ENCODE measurements at places on chromosomes 3 and 15.

DNA sequence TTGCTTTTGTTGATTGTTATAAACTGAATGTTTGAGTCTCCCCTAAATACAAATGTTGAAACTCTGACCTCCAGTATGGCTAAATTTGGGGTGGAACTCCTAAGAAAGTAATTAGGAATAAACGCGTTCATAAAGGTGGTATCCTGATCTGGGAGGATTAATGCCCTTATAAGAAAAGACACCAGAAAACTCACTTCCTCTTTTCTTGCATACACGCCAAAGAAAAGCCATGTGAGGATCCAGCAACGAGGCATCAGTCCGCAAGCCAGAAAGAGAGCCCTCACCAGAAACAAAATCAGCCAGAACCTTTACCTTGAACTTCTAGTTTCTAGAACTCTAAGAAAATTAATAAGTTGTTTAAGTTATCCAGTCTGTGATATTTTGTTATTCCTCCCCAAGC lies 37.4 kb upstream of the AZI2 start:
- ATAC-seq, result no peak

- ATAC-seq, result no peak
Observed at GRCh38 chr3:129308636-129309035, 30.0 kb downstream of the HMCES start.

GRCh38 chr3:119293871-119294695 lies at the start of gene ARHGAP31:
TSS of gene ARHGAP31 (plus strand) at chr3:119294383. CDS start at chr3:119294905, 522 bp downstream.
- peak; percentile 74 for ATAC-seq

DNA sequence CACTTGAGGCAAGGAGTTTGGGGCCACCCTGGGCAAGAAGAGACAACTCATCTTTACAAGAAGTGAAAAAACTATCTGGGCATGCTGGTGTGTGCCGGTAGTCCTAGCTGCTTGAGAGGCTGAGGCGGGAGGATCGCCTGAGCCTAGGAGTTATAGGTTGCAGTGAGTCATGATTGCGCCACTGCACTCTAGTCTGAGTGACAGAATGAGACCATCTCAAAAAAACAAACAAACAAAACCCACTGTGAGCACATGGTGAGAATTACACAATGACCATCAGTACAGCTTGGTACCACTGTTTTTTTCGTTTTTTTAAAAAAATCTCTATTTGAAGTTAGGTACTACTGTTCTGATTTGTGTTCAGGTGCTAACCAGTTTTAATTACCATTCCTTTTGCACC lies 13.6 kb downstream of the VPS39 start:
- ATAC-seq, result no peak

DNA sequence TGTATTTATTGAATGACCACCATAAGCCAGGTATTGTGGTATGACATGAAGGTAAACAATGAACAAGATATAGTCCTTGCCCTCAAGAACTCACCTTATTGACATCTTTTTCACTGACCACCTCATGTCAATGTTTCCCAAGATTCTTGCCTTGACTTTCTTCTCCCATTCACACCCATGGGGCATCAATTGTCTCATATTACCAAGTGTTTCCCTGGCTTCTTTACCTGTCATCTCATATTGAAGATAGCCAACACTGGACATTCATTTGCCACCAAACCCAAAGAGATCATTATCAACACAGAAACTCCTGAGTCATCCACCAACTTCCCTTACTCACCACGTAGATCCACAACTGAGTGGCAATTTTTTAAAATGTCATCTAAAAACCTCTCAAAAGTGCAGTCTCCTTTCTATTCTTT lies 2.2 kb downstream of the EFHB start:
- no peak for ATAC-seq

GRCh38 chr3:12375572-12375971 lies 86.7 kb downstream of the PPARG start:
- ATAC-seq, result no peak

DNA sequence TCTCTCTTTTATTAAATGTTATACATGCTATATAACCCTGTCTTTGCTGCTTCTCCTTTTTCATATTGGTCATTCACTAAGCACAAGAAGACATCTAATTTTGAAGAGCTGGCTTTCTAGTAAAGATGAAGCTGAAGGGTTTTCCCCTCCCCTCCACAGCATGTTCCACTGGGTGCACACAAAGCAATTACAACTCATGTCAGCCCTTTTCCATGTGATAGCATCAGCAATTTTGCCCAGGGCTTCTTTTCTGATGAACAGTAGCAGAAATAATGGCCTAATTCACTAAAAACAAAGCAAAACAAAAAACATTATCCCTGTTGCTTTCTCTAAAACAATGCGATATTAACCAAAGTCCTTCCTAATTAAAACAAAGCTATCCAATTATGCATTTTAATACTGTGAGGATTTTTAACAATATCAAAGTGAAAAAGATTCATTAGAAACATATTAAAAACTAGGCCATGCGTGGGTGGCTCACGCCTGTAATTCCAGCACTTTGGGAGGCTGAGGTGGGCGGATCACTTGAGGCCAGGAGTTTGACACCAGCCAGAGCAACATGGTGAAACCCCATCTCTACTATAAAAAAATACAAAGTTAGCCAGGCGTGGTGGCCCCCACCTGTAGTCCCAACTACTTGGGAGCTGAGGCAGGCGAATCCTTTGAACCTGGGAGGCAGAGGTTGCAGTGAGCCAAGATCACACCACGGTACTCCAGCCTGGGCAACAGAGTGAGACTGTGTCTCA lies 12.2 kb upstream of the PIK3R4 start:
- ATAC-seq, result no peak

DNA sequence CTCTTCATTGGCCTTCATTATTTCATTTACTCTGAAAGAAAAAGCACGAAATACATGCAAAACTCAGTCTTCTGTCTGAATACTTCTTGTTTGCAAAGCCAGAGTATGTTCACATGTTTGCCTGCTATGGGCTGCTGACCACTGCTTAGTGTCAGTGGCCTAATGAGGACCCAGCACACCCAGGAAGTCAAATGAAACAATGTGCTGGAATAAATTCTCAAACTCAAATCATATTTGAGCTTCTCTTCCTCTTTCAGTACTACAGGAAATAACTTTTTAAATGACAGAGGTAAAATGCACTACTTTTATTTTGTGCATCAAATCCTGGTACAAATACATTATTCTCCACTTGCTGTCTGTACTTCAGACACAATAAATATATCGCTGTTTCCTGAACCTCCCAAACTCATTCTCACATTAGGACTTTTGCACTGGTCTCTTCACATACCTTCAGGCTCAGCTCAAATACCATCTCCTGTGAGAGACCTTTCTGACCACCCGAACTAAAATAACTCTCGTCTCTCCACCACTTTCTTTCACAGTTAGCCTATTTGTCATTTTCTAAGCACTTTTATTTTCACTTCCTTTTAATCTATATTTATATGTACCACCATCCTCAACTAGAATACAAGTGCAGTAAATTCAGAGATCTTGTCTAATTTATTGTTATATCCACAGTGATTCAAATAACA lies 176.8 kb downstream of the TUSC7 start:
- ATAC-seq, result no peak

- ATAC-seq, result no peak
Observed at GRCh38 chr3:75075158-75075557, 460.7 kb upstream of the CNTN3 start.

GRCh38 chr3:55624238-55624637 lies 137.1 kb upstream of the WNT5A start:
- ATAC-seq, result no peak

GRCh38 chr15:42137461-42138261 lies 18.8 kb downstream of the PLA2G4F start:
- peak; percentile 85 for ATAC-seq

- peak; percentile 58 for ATAC-seq
Observed at GRCh38 chr3:161893972-161894371, 397.4 kb downstream of the OTOL1 start.

- no peak for ATAC-seq
Observed at GRCh38 chr3:139629033-139629432, 48.7 kb downstream of the NMNAT3 start.

DNA sequence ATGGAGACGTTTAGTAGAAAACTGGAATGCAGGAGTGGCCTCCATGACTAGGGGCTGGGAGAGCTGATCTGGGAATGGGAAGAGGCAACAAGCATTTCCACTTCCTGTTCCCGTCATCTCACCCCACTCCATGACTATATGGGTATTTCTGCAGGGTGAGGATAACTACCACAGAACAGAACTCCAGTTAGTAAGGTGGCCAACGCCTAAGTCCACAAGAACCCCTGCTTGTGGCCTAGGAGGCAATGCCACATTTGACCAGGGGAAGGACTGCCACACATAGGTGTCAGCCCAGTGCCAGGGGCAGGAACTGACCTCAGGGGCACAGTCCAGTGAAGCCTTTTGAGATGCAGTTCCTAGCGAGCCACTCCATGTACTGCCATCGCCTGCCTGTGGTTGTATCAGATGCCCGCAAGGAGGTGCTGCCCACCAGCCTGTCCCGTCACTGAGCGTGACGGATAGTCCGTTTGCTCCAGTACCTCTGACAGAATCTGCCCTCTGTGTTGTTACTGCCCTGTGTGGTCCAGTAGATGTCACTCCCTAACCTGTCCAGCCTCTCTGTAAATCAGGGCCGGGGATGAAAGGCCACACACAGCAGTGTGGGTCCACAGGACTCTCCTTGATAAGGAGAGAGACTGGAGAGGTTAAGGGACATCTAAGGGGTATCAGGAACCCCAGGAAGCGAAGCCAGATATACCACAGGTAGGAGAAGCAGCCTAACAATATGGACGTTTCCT lies 3.5 kb upstream of the MTFMT start:
- peak; percentile 66 for ATAC-seq

- no peak for ATAC-seq
Observed at GRCh38 chr15:101042320-101042719, 123.2 kb downstream of the LRRK1 start.

DNA sequence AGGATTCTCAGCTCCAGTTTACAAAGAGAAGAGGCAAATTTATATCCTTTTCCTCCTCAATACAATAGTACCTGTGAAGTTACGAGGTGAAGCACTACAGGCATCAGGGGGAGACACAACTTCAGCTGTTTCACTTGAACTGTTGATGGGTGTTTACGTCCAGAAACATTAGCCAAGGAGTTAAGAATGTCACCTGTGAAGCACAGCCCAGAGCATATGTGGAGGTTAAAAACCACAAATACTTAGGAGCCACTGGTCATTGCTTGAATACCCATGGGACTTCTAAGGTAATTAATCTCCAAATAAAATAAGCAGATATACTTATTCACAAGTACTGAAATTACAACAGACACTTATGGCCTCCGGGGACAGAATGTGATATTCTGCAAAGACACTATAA lies 246.5 kb downstream of the ULK4 start:
- no peak for ATAC-seq

- ATAC-seq, result no peak
Observed at GRCh38 chr3:22351806-22352205, 600.8 kb upstream of the ZNF385D start.

- ATAC-seq, result no peak
Observed at GRCh38 chr3:186588632-186589031, 18.1 kb downstream of the DNAJB11 start.

- no peak for ATAC-seq
Observed at GRCh38 chr3:16264174-16264707, 502 bp downstream of the DPH3 start.

- ATAC-seq, result no peak
Observed at GRCh38 chr15:39397883-39398282, 183.0 kb upstream of the THBS1 start.

DNA sequence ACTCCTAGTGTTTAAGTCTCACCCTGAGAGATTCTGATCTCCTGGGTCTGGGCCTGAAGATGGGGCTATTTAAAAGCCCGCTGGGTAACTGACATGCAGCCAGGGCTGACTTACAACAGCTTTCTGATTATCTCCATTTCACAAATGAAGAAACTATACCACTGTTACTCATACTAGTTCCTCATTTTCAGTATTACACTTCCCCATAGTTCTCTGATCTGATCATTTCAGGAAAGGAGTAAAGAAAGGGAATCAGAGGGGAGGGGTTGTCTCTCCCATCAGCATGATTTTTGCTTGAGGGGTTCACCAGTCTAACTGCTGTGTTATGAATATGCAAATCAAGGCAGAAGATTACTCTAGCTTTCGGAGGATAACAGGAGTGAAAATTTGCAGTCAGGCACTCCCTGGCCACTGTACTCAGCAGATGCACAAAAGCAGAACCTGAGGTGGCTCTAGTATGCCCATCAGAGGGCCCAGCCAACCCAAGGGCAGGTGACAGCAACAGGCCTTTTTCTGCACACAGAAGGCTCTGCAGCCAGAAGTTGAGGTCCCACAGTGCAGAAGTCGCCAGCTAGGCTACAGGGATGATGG lies 59.4 kb downstream of the DAPK2 start:
- no peak for ATAC-seq

DNA sequence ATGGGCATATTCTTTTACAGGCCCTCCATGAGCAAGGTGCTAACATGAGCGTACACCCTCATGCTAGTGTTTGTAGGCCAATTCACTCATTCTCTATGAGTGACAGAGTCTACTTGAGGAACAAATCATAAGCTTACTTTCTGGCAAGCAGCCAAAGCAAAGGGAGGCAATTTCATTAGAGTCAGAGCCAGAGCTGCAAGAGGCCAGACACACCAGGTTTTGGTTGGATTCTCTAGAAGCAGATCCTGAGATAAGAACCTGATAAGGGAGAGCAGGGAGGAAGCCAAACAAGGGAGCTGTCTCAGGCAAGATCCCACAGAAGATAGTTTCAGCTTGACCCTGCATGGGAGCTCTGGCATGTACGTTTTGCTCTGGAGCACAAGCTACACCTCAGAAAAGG lies 214.1 kb upstream of the CTNNB1 start:
- ATAC-seq, result no peak

DNA sequence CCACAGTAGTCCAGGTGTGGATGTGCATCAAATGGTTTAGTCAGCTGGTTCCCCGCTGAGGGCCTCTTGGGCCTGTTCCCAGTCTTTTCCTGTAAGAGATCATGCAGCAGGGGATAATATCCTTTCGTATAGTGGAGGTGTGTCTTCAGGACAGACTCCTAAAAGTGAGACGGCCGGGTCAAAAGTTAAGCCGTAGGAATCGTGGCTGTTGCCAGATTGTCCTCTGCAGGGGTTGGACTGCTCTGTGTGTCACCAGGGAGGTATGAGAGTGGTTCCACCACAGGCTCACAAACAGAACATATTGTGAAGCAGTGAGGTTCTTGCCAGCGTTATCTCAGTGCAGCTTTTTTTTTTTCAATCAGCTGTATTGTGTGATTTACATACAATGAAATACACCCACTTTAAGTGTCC lies 95.0 kb downstream of the VGLL4 start:
- peak; percentile 52 for ATAC-seq

GRCh38 chr3:97895216-97895615 lies 73.4 kb downstream of the CRYBG3 start:
- ATAC-seq, result no peak

DNA sequence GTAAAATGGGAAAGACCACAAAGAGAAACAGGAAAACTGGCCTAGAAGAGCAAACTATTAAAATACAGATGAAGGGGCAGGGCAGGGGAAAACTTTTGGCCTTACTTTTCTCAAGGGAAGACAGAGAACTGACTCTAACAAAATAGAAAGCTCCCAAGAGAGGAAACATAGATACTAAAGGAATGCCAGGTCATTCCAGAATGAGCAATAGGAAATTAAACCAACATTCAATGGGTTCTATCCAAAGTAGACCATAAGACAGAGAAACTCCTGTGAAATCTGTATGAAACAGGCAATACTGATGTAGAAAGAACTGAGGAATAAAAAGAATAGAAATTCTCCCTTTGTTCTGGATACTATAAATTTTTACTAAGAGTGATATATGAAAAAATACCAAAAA lies 491.8 kb downstream of the MECOM start:
- ATAC-seq, result no peak

All from SK-N-SH treated with all-trans-retinoic acid at 6 μM for 48 hours (cell line).